Activated naive CD4-positive, alpha-beta T cell treated with Interleukin-2 at 50 U/mL for 16 hours (primary cell): ENCODE measurements at places on chromosomes 7 and 10.

DNA sequence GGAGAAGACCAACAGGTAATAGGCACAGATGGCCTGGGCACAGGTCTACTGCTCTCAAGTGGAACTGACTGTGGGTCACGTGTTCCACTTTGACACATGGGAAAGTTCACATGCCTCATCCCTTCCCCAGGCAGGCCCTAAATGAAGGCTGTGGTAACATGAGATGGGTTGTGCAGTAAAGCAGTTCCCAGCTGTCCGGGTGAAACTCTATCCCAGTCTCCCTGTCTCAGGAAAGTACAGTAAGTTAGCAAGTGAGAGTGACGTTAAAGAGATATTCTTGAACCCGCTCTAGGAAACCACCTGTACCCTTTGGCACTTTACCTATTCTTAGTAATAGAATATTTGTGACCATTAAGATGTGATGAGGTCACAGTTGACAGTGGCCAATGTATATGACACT is 343.7 kb upstream of the AOAH start:
- DNase-seq, result no peak

- no peak for DNase-seq
These were observed 18.3 kb downstream of the FHIP2A start for GRCh38 chr10:114839901-114840300.

DNA sequence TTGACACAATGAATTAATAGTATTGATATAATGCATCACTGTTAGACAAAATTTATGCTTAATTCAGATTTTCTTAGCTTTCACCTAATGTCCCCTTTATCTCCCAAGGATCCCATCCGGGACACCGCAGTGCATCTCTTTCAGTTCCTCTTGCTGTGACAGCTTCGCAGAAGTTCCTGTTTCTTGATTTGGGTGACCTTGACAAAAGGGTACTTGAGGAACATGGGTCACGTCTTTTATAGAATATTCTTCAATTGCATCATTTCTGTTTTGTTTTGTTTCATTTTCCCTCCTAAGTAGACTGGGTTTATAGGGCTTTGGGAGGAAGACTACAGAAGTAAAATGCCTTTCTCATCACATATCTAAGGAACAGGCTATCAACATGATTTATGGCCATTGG is 453.2 kb downstream of the DPP6 start:
- no peak for DNase-seq

DNA sequence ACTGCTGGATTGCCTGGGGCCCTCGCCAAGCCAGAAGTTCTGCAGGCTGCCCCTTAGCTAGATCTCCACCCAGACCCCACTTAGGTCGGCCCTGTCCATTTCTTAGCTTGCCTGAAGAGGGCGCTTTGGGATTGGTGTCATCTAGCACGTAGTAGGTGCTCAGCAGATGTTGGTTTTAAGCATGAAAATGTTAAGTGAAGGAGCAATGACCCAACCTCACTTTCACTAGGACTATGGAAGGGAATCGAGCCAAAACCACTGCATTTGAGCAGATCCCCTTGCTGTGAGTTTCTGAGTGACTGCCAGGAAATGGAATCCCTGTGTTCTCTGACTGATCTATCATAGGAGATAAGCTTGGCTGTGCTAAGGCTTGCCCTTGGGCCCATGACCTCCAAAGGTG is 131.7 kb upstream of the EEPD1 start:
- no peak for DNase-seq

- no peak for DNase-seq
These were observed 147.3 kb downstream of the NRCAM start for GRCh38 chr7:108308903-108309302.

- no peak for DNase-seq
These were observed 352.1 kb downstream of the POM121L12 start for GRCh38 chr7:53387515-53387914.
